ENCODE measurements at places on chromosomes 13 and 19.

DNA sequence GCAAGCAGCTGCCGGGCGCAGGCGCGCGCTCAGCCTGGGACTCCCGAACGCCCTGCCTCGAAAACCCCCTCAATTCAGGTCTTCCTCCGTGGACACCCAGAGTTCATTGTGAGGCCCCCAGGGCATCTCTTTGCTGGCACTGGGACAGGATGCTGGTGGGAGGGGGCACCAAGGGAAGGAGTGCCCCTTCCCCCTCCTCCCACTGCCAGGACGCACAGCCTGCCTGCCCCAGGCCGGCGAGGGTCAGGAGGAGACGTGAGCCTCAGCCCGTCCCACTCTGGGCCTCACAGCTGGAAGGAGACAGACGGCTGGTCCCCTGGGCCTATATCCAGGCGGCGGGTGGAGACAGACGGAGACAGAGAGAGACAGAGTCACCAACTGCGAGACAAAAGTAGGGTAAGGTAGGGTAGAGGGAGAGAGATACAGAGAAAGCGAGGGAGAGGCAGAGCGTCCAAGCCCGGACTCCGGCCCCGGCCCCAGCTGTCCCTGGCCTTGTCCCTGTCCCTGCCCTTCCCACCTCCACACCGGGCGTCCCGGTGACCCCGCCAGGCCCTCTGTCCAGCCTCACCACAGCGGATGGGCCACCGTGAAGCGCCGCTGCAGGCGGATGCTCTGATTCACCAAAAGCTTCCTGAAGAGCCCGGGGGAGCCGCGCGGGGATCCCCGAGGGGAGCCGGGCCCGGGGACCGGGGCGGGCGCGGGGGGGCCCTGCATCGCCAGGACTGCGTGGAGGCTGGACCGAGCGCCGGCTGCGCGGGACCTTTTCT is at the start of gene PDE4C:
TSS of gene PDE4C (minus strand) at position 737 of the 767 bp plus-strand sequence. CDS start at position 714, 23 bp downstream.
- DNase-seq: no peak

GRCh38 chr19:32311371-32311770 is 34.0 kb upstream of the ZNF507 start:
- DNase-seq: no peak

GRCh38 chr13:88675347-88675996 is 1004.3 kb downstream of the SLITRK5 start:
- no peak for DNase-seq

DNA sequence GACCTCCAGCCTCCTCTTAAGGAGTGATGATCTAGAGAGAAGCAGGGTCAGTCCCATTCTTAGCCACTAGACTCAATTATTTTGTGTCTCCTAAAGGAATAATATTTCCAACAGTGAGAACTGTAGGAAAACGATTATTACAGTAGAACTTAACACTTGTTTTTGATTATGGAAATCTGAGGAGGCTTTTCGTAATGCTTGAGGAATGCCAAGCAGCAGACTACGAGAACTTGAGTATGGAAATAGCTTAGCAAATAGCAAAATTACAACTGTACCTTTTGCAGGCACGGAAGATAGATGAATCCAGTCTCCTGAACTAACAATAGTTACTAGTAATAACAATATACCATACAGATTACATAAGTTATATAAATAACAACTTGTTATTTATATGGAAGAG is 12.2 kb downstream of the BRD4 start:
- DNase-seq: no peak

All from NCI-H187 treated with DMSO at 0.1 percent for 48 hours (cell line).